ENCODE measurements at places on chromosomes 16 and 17.

GRCh38 chr17:7475764-7476422 lies 3.5 kb downstream of the ZBTB4 start:
- no peak for DNase-seq

- DNase-seq = no peak
Measured at GRCh38 chr16:84044118-84044488, 1.5 kb upstream of the SLC38A8 start.

- DNase-seq = no peak
Measured at GRCh38 chr17:82687871-82688270, 10.6 kb downstream of the RAB40B start.

- no peak for DNase-seq
Measured at GRCh38 chr17:31068291-31068690, 26.5 kb upstream of the NF1 start.

- DNase-seq = no peak
Measured at GRCh38 chr16:58824201-58824600, 90.1 kb upstream of the GOT2 start.

DNA sequence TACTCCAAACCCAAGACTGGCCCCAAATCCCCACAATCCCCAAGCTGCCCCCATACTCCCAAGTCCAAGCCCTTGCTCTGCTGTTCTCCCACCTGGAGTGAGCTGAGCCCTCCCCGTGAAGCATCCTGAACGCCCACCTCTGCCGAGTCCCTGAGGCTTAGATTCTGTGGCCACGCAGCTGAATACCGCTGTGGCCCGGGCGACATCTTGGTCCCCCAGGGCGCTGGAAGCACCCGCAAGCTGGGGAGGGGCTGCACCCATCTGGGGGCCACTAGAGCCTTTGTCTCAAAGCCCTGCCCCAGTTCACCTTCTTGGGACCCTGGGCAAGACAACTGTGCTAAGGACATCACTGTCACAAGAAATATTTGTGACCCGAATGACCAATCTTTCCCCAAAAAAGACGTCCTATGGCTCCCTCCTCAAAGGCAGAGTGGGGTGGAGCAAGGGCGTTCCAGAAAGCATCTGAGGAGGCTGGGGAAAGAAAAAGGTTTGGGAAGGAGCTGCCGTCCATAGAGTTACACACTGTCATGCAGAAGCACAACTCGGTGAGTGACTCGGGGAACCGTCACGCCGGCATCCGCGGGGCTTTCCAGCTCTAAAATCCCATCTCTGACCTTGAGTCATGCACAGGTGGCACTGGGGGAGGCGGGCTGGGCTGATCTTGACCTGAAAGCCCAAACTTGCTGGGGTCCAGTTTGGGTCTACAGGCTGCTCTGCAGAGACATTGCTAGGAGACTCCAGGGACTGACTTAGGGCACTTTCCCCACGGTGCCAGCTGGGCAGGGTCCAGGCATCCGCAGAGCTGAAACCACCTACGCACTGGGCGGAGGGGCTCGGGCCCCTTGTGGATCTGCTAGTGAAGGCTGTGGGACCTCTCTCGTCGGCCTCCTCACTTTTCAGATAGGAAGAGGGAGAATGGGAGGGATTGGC lies 6.6 kb downstream of the PTX4 start:
- no peak for DNase-seq

DNA sequence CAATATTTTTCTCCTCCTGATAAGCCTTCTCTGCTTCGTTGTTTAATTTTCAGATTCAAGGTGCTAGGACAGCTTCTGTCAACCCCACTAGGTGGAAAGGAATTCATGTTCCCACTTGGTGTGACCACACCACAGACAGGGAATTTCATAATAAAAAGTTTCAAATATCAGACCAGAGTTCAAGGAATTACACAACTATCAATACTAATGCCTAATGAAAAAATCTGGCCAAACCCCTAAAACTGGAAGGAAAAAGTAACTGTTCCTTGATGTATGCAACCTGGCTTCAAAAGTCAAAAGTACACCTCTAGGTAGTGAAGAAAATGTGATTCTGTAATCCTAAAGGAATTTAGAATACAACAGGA lies 87.8 kb upstream of the CORO6 start:
- no peak for DNase-seq

- DNase-seq = no peak
Measured at GRCh38 chr17:68048996-68049395, 13.5 kb downstream of the KPNA2 start.

DNA sequence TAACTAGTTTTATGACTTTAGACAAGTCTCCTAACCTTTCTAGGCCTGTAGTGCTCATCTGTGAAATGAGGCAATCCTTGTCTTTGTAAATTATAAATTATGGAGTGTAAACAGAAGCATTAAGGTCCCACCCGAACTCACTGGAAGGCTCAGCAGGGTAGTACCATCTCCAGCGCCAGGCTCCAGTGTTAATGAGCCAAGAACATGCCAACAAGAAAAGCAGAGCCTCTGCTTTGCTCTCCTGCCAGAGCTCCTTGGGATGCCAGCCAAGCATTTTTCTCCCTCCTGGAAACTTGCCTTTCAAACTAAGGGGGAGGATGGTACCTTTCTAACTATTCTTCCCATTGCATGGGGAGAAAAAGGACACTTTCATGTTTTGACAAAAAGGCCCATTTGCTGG lies 14.9 kb downstream of the LIMD2 start:
- DNase-seq = no peak

DNA sequence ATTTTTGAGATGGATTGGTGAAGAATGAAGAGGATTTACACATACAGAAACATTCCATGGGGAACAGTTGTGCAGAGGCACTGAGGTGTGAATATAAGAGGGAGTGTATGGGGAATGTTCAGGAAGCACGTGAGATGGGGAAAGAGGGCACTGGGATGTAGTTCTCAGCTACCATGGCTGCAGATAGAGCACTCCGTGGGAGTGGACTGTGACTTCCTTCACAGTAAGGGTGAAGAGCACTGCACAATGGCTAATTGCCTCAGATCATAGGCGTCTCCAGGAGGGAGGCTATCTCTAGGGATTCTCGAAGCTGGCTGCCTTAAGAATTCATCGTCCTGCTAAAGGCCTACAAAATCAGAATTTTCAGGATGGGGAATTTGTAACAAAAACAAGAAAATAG lies 7.0 kb downstream of the YPEL2 start:
- DNase-seq = no peak

DNA sequence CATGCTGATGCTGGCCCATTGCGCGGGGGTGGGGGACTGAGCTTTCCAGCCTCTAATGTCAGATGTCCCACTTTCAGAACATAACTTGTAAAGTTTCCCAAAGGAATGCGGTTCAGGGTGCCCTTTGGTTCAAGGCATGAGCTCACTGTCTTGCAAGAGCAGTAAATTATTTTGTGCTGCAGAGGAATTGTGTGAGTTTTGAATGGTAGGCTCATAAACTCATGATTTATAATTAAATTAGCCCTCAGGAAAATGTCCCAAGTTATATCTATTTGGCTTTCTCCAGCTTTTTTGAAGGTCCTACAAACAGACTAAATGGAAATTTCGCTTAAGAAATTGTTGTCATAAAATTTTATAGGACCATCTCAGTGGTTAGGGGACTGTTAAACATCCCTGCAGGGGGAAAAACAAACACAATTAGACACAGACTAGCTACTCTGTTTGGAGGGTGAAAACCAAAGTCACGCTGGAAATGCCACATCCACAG lies 321.8 kb downstream of the HS3ST3B1 start:
- no peak for DNase-seq

Data from fibroblast of skin of left biceps (primary cell).